Hematopoietic multipotent progenitor cell treated with erythropoietin and hydrocortisone succinate and interleukin-3 and kit ligand, for 4 days (in vitro differentiated cells): ENCODE measurements at places on chromosomes 5 and 9.

- DNase-seq, result no peak
Measured at GRCh38 chr9:94743035-94743954, 16.8 kb downstream of the AOPEP start.

DNA sequence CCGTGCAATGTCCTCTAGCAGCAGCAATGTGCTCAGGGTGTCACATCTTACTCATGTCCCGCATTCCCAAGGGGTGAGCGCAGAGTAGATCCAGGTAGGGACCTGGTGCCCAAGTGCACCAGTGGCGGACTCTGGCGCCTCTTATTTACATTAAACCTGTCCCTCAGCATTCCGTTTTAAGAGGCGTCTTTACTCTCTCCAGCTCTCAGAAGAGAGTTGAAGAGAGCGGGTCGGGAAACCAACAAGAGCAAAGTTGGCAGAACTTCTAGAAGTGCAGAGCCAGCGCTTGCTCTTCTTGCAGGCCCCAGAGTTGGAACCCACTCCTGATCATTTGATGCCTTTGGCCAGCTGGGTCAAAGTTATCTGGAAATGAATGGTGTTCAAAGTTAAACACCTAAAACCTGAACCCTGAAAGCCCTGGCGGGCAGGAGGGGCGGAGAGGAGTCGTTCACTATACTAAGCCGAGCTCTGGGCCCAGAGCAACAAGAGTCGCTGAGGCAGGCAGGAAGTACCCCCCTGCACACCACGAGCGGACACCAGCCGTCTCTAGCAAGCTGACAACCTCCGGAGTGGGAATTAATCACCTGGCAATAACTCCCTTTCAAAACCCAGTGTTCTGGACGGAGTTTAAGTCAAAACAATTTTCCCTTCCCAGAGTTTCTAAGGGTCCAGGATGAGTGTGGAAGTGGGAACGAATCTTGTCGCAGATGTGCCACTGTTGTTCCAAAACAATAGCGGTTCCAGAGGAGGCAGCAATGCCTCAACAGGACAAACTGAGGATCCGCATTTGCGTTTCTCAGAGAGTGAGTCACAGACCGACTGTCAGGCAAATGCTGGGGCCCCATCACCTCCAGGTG, 122.8 kb downstream of the TMEM161B start:
- no peak for DNase-seq

DNA sequence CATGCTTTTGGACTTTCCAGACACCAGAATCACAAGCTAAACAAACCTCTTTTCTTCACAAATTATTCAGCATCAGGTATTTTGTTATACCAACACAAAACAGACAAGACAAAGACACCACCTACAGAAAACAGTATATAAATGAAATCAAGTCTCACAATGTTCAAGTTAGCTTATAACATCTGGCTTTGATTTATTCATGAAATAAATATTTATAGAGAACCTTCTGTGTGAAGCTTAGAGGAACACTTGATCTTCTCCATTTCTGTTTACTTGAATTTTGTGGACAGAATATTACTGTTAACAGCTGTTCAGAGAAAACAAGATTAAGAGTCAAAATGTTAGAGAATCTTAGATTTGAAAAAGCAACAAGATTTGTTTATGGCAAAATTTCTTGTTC, 137.4 kb upstream of the PRR16 start:
- DNase-seq, result no peak

DNA sequence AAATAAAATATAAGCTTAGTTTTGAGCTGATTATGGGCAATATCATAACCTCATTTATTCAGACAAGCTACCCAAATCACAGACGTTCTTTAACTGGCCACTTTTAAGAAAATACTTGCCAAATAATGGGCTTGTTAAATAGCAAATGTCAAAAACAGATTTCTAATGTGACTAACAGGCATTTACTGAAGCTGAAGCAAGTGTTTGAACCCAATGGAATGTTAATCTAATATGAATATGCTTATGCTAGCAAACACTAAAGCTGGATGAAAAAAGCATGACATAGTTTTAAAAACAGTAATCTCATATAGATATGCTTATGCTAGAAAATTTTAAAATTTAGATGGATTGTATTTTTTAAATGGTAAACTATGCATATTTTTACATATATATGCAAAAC, 411.6 kb upstream of the PTGER4 start:
- DNase-seq, result no peak

DNA sequence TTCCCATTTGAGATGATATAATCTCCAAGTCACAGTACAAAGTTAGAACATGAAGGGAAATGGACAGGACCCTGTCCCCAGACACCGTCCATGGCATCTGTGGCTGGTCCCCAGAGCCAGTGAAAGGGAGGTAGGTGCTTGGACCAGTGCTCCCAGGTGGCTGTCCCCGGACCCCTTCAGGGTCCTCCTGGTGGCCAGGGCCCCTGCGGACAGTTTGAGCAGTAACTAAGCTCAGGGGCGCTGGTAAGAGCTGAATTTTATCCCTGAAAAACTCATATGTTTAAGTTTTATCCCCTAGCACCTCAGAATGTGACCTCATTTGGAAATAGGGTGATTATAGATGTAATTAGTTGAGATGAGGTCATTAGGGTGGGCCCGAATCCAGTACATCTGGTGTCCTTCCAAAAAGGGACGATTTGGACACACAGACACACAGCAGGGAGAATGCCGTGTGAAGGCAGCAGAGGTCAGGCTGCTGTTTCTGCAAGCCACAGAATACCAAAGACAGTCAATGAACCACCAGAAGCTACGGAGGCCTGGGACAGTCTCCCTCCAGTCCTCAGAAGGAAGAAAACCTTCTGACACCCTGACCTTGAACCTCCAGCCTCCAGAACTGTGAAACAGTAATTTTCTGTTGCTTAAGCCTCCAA, 185.0 kb downstream of the ATPSCKMT start:
- no peak for DNase-seq

GRCh38 chr5:181069767-181070491, 29.9 kb downstream of the BTNL9 start:
- no peak for DNase-seq

DNA sequence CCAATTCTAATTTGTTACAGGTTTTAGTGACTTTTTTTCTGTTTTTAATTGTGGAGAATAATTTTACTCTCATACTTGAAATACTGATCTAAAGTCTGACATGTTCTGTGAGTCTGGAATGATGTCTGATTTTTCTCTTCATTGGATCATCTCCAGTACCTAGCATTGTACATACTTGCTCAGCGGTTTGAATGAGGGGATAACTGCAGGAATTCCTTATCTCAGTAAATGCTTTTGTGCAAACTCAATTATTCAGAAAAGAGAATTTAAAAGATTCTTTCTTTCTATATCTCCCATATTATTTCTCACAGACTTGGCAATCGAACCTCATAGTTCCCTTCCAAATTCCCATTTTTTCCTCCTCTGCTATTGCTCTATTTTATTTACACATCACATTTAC, 397.9 kb upstream of the SGCD start:
- DNase-seq, result no peak

GRCh38 chr9:114666401-114666800, 8.8 kb upstream of the TEX53 start:
- no peak for DNase-seq

GRCh38 chr5:138354387-138354786, 1.9 kb downstream of the KDM3B start:
- no peak for DNase-seq
